GM12864 (cell line): ENCODE measurements at places on chromosomes 6 and 20.

DNA sequence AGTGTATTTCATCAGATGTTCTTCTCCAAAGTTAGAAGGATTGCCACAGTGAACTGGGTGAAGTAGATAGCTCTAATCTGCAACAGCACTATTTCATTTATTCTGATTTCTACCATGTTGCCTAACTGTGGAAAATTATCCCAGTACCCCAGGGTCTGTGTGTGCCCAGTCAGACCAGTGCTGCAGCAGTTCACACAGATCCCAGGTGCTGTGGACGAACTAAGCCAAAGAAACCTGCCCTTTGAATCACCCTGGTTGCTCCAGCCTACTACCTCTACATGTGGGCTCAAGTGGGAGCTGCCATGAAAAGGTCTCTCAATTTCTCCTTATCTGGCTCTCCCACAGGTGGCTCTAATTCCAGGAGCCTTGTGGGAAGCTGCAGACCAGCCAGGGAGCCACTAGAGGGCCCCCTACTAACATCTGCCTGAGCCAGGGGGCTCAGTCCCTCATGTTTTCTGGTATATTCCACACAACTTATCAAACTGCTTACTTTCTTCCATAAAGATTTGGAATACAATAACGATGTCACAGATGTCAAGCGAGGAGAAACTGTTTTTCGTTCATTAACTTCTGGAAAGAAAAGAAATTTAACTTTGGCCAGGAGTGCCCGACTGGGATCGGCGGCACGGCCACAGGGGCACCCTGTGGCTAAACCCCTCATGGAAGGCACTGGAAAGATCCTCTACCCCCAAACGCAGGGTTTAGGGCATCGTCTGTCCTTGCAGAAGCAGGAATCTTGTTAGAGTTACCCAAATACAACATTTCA is 31.6 kb upstream of the LY86 start:
- no peak for DNase-seq

- DNase-seq, result no peak
Observed at GRCh38 chr6:112176175-112176574, 78.2 kb downstream of the LAMA4 start.

- DNase-seq, result no peak
Observed at GRCh38 chr20:64152906-64153305, 11.3 kb upstream of the MYT1 start.

- no peak for DNase-seq
Observed at GRCh38 chr6:134575221-134575620, 257.3 kb upstream of the SGK1 start.

DNA sequence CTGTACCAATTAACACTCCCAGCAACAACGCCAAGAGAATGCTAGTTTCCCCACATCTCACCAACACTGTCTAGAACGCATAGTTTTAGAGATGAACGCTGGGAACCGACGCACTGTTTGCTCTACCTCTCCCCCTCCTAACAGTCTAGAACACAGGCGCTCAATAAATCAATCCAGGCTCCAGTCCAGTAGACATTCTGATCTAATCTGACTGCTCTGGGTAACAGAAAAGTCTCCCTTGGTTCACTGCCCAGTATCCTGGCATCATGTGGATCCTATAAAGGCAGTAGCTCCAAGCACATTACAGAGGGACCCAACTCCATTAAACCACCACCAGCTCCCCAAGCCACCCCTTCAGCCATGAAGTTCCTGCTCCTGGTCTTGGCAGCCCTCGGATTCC is at the start of gene DEFB132:
DEFB132 (plus strand) TSS at position 306 of the 400 bp plus-strand sequence; CDS start at position 361, 55 bp downstream.
- DNase-seq, result no peak

DNA sequence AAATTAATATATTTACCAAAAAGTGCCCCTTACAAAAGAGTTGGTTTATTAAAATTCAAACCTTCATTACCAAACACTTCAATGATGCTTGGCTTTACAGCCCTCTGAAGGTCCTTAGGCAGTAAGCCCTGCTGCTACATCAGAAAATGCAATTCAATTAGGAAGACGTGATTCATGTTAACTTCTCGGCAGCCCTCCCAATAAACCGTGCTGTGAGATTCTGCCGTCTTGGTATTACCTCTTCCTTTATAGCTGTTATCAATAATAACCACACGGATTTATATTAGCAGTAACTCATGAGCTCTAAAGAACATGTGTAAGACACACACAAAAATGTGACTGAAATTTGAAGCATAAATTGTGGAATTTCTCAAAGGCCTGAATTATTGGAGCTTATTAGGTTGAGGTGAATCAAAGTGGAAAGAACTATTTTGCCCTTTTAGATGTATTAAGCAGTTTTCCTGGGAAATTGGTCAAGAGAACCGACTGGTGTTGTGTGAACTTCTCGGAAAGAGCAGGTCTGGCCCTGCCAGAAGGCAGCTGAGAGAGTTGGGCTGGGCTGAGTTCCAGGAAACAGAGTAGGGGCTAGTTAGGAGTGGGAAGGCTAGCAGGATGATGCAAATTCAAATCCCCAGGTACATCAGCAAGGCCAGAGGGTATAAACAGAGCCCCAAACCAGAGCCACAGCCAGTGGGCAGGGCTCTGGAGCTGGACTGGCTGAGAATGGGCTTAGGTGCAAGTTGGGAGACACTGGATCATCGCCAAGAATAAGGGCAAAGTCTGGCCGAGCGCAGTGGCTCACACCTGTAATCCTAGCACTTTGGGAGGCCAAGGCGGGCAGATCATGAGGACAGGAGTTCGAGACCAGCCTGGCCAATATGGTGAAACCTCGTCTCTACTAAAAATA is 33.1 kb downstream of the FGD2 start:
- DNase-seq, result no peak

DNA sequence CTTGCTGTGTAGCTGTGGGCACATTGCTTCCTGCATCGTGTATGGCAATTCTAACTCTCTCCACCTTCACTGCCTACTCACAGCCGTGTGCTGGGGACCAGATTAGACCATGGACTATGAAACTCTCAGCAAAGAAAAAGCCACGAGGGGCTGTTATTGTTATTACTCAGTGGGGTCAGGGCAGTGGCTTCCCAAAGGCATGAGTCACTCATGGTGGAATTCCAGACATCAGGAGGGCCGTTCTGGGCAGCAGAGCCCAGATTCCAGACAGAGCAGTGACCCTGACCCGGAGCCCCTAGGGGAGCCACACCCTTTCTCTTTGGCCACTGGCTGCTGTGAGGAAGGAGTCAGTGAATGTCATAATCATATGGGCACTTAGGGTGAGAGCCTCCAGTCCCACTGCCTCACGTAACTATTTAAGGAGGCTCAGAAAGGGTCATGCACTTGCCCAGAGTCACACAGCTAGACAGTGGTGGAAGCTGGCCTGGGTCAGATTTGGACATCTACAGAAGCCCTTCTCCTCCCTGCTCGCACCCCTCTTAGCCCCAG is 22.2 kb upstream of the CCN5 start:
- no peak for DNase-seq

- no peak for DNase-seq
Observed at GRCh38 chr6:102390541-102390940, 997.0 kb downstream of the GRIK2 start.

- no peak for DNase-seq
Observed at GRCh38 chr6:152952045-152952444, 30.8 kb downstream of the FBXO5 start.

- DNase-seq, result no peak
Observed at GRCh38 chr6:137700751-137701477, 166.1 kb upstream of the TNFAIP3 start.

GRCh38 chr6:24614648-24615047 is 31.3 kb downstream of the KIAA0319 start:
- DNase-seq, result no peak

DNA sequence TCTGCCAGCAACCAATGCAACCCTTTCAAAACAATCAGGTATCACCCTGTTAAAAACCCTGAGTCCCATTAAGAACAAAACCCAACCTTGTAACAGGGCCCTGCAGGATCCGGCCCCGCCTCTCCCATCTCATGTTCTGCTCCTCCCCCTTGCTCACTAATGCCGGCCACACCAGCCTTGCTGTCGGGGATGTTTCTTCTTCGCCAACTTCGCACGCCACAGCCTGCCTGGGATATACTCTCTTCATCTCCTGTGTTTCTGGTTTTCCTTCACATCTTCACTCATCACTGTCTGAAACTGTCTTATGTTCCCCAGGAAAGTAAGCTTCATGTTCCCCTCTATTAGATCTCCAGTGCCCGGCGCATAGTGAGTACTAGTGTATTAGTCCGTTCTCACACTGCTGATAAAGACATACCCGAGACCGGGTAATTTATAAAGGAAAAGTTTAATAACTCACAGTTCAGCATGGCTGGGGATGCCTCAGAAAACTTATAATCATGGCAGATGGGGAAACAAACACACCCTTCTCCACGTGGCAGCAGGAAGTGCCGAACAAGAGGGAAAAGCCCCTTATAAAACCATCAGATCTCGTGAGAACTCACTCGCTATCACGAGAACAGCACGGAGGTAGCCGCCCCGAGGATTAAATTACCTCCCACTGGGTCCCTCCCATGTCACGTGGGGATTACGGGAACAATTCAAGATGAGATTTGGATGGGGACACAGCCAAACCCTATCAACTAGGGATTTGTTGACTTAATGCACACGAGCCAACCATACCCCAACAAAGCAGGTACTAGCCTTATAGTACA is 5.1 kb downstream of the TP53RK start:
- no peak for DNase-seq

DNA sequence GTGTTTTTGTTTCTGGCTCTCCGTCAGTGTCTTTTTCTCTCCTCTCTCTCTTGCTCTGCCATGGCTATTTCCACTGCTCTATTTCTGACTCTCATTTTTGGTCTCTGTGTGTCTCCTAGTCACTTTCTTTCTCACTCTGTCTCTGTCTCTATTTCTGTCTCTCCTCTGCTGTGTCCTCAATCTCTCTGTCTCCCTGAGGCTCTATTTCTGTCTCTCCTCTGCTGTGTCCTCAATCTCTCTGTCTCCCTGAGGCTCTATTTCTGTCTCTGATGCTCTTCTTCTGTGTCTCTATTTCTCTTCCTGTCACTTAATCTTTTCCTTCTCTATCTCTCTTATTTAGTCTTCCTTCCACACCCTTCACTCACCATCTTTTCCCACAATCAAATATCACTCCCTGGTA is 8.4 kb downstream of the PRSS16 start:
- DNase-seq, result no peak

- DNase-seq, result no peak
Observed at GRCh38 chr6:52503851-52504781, 72.7 kb downstream of the TRAM2 start.

DNA sequence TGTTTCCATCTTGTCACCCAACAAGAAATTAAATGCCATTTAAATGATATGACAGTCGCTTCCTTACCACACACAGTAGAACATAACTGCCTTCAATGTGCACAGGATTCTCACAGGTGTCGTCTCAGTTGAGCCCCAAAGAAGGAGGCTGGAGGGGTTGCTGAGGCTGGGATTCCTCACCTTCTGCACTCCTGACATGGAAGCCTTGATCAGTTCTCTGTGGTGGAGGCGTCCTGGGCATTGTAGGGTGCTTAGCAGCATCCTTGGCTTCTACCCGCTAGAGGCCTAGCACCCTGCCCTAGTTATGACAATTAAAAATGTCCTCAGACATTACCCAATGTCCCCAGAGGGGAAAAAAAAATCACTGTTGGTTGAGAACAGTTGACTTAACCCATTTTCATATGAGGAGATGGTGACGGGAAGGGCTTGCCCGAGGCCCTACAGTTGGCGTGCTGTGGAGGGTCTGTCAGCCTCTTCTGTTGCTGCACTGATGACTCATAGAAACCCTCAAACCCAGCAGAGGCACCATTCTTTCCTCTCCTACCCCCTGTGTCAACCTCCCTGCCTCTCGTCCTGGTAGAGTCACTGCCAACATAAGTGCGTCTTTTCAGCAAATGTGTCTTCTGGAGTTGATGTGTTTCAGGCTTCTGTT is 19.3 kb upstream of the ZNF831 start:
- no peak for DNase-seq

DNA sequence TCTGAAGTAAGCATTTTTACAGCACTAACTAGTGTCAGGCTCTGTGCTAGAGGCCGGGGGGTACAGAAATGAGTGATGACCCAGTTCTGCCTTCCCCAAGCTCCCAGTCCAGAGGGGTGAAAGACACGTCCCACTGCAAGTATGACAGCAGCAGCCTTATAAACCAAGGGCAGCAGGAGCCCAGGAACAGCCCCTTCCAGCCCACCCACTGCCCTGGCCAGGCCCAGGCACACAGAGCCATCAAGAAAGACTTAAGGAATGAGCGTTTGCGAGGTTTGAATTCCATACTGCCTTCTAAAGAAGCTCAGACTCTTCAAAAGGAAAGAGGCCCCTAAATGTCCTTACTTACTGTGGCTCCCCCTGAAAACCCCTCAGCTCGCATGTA is 10.0 kb downstream of the TRERF1 start:
- no peak for DNase-seq

DNA sequence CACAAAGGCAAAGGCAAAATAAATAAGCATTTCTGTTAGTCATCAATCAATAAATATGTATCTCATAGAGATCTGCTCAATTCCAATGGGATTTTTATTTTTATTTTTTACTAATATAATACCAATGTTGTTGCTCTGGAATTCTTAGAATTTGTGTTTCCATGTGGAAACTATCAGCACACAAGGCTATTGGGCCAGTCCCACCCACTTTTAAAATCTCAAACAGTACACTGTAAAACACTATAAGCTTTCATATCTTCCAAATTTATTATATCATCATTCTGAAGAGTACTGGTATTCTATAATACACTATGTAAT is 563.8 kb upstream of the MARCKS start:
- DNase-seq, result no peak

- DNase-seq, result no peak
Observed at GRCh38 chr6:43509984-43510826, at the start of gene LRRC73. Gene LRRC73, minus strand, starts transcription at chr6:43510346. Its CDS starts 561 bp downstream, at chr6:43509785.

DNA sequence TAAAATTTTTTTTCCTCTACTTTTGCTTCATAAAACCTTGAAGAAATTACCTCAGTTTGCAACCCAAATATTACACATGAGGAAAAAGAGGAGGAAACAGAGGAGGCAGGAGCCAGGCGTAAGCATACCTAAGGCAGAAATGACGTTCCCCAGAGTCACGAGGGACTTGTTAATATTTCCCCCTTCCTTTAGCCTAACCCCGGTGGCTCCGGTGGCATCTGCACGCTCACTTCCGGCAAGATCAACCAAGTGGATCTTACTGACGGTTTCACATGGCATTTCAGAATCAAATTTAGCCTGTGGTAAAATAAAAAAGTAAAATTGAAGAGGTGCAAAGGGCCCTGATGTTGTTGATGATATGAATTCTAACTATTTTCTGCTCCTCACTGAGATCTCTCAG is 67.4 kb downstream of the KIF16B start:
- peak; percentile 33 for DNase-seq

GRCh38 chr6:166308769-166309589 is 787 bp upstream of the PRR18 start:
- no peak for DNase-seq

- no peak for DNase-seq
Observed at GRCh38 chr6:167098825-167099225, 24.1 kb upstream of the CCR6 start.

- no peak for DNase-seq
Observed at GRCh38 chr20:21399005-21399475, 1.7 kb upstream of the NKX2-4 start.

DNA sequence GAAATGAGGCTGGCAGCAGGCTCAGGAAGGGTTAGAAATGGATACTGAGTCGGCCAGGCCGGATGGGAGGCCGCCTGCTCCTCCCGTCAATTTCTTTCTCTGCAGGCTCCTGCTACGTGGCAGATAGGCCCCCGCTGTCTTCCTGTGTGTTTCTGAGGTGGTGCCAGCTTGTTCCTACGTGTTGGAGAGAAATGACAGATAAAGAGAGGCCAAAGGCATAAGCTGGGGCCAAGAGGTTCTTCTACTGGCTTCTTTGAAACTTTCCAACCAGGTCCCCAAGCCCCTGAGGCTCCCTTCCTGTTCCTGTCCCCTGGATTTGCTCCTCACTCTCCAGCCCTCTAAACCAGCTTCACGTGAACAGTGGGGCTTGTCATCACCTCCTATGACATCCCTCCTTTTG is 76.8 kb downstream of the TCP11 start:
- no peak for DNase-seq

- no peak for DNase-seq
Observed at GRCh38 chr20:52127309-52127708, 64.3 kb downstream of the ZFP64 start.
